ENCODE measurements at places on chromosomes 1 and 21.
A peak's percentile ranks its signal among the peaks of the same experiment; 100 is the strongest.

- DNase-seq: no peak
Measured at GRCh38 chr21:37063433-37063832, 9.4 kb downstream of the PIGP start.

GRCh38 chr1:48996311-48996710, 219.6 kb upstream of the BEND5 start:
- DNase-seq: no peak

- no peak for DNase-seq
Measured at GRCh38 chr1:4634793-4635406, 19.5 kb upstream of the AJAP1 start.

DNA sequence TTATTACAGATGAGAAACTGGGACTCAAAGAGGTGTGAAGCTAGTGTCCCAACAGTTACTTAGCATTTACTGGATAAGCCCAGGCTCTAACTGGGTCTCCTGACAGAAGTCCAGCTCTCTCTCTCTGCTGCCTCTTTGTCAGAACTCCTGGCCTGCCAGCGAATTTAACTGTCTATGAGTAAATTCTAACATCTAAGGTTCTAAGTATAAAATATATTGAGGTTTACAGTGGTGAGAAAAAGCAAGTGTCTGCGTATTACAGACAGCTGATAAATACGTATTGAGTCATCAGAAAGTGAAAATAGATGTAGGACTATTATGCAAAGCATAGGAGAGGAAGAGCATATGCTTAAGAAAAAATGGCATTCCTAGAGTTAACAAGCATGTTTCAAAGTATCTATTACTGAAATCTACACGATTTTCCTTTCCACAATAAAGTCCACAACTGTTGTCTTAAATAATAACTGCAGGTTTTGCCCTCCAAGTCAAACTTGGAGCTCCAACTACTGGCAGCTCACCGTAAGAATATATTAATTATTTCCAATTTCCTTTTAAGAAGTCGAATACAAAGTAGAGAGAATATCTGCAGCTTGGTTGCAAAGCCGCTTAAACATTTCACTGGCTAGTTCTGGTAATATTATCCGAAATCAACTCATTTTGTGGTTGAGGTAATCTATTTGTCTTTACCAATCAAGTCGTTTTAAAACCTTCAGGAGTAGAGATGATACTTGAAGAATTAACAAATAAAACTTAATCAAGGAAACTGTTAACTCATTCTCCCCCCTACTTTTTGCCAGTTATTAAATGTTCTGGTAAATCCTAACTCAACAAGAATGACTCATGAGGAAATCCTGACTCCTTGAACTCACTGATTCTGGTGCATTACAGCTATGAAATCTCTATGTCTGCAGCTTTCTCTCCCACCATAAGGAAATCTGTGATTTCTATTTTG, 1.4 kb upstream of the RGS2 start:
- no peak for DNase-seq

- DNase-seq: no peak
Measured at GRCh38 chr1:79006564-79006963, at the start of gene ADGRL4. TSS of gene ADGRL4 (minus strand) at chr1:79006730. CDS start at chr1:79006654, 76 bp downstream.

- no peak for DNase-seq
Measured at GRCh38 chr1:59592924-59593323, 221.8 kb upstream of the HOOK1 start.

DNA sequence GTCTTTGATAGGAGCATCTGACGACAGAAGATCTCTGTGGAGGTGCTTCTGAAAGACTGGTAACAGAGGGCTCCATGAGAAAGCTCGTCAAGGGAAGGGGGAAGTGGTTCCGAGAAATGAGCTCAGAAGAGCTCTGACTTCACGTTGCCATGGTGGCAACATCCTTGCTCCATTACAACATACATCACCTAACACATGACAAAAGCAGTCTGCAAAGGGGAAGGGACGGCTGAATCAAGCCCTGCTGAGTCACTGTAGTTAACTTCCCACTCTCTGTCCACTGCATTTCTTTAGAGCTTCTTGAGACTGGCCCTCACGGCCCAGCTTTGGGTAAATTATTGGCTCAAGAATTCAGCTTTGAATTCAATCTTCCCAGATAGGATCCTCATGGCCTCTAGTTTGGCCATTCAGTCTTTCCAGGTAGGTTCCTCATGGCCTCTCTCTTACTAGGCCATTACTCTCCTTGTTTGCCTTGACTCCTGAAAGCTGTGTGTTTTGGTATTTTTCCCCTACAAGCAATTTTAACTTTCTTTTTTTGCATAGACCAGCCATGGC, 88.0 kb upstream of the ZNF648 start:
- DNase-seq: peak; percentile 46

DNA sequence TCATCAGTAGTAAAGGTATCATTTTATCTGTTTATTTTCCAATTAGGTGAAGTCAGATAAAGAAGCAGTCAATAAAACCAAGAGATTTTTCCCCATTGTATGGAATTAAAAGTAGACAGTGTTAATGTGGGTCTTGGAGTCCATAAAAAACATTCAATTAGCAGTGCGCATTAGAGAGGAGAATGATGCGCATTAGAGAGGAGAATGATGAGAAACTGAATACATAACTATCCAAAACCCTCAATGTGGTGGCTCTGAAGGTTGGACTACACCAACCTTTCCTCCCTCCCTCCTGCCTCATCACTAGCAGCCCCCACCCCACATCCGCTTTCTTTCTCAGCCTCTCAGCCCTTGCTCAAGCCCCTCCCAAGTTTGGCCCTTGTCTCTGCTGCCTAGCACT, 99.5 kb downstream of the DAB1 start:
- DNase-seq: no peak

GRCh38 chr1:56509713-56510641, 69.4 kb downstream of the PLPP3 start:
- DNase-seq: no peak

- DNase-seq: no peak
Measured at GRCh38 chr21:19461481-19462205, 1058.1 kb upstream of the TMPRSS15 start.

DNA sequence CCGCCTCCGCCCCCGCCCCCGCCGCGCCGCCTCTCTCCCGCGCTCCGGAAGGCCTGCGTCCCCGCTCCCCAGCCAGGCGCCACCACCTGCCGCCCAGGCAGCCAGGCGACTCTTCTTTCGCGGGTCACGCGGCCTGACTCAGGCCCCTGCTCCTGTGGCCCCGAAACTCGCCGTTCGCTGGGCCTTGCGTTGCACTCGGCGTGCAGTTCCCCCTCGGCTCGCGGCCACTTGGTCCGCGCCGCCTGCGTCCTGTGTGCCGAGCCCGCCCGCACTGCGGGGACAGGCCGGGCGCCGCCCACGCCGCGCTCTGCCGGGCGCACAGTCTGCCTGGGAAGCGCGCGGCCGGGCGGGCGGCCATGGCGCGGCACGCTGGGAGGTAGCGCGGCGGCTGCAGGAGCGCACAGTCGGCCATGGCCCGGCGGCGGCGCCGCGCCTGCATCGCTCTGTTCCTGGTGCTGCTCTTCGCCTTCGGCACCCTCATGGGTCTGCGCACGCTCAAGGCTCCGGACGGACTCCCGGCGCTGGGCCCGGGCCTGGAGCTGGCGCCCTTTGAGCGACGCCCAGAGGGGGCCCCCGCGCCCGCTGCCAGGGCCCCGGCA, at the start of gene MANEAL:
MANEAL (plus strand) TSS at position 75 of the 599 bp plus-strand sequence; CDS start at position 411, 336 bp downstream.
- DNase-seq: no peak

DNA sequence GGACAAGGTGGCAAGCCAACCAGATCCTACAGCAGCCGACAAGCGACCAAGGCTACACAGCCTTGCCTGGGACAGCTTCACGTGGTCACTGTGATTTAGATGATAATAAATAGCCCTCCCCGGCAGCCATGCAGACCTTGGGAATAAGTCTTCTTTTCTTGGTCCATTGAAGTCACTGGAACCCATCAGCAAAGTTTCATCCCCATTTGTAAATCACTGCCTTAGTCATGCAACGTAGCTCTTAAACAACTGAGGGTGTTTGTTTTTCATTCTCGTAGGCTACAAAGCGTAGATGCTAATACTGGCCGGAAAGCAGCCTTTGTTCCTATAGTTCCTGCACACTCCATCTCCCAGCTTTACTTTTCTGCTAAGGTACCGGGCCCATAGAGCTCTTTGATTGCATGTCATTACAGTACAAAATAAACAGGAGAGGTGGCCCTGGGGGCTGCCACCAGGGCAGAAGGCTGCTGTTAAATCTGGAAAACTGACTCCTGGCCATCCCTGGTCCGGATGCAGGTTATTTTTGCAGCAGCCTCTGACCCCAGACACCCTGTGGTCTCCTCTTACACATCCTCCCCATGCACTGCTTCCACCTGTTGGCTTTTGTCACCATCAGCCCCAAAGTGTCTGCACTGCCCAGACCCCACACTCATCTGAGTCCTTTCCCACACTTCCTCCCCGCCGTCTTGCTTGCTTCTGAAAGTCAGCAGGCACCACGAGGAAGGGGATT, 105.5 kb downstream of the TOMM20 start:
- DNase-seq: peak; percentile 76

- peak; percentile 47 for DNase-seq
Measured at GRCh38 chr1:923131-923990, at the start of gene SAMD11. TSS of gene SAMD11 (plus strand) at chr1:923923. CDS start at chr1:924432, 509 bp downstream.

GRCh38 chr1:171661076-171661650, 8.7 kb upstream of the MYOC start:
- no peak for DNase-seq

GRCh38 chr1:33667386-33668282, 195.2 kb downstream of the ZSCAN20 start:
- no peak for DNase-seq

- DNase-seq: no peak
Measured at GRCh38 chr1:42551590-42551989, 88.5 kb downstream of the CCDC30 start.

GRCh38 chr1:245652116-245652515, 497.3 kb downstream of the KIF26B start:
- no peak for DNase-seq

- no peak for DNase-seq
Measured at GRCh38 chr1:21628798-21629393, 40.3 kb downstream of the RAP1GAP start.

GRCh38 chr21:42373196-42373907, 7.0 kb upstream of the TFF1 start:
- no peak for DNase-seq

DNA sequence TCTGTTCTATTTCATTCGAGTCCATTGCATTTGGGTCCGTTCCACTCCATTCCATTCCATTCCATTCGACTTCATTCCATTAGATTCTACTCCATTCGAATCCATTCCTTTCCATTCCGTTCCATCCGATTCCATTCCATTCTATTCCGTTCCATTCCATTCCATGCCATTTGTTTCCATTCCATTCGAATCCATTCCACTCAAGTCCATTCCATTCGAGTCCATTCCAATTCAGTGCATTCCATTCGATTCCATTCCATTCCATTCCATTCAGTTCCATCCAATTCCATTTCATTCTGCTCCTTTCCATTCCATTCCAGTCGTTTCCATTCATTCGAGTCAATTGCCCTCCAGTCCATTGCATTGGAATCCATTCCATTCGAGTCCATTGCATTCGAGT, 2603.7 kb upstream of the TPTE start:
- no peak for DNase-seq

GRCh38 chr1:61931587-61932279, 189.5 kb downstream of the PATJ start:
- no peak for DNase-seq

- no peak for DNase-seq
Measured at GRCh38 chr1:116457946-116458604, 85.0 kb downstream of the ATP1A1 start.

GRCh38 chr1:59180735-59181134, 116.2 kb upstream of the FGGY start:
- DNase-seq: no peak

DNA sequence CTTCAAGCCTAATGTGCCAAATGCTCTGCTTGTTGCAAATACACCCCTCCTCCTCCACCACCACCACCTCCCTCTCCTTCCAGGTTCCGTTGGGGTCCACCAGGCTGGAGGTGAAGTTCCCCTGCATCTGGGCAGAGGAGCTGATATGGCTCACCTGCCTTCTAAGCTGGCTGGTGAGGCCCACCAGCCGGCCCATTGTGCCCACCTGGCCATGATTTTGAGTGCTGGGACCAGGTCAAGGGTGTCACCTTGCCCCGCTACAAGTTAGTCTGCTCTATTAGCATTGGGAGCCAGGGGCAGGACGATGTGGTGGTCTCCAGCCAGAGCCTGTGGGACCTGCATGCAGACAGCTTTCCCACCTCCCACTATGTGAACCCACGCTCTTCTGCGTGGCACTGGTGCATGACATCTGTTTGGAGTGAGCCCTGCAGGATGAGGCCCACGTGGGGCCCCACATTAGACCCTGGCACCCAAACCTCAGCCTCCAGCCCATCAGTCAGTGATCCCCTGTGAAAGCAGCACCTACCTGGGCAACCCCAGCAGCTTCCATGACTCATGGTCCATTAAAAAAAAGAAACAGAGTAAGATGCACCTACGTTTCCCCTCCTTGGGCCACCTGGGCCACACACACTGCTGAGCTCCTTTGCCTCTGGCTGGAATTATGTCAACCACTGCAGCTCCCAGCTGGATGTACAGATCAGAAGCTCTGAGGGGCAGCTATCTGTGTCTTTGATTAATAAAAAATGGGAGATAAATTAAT, 15.6 kb upstream of the CDCP2 start:
- no peak for DNase-seq

GRCh38 chr1:228157729-228158126, 7.9 kb upstream of the IBA57 start:
- DNase-seq: no peak

GRCh38 chr1:19033926-19034680, 77.6 kb upstream of the IFFO2 start:
- no peak for DNase-seq

- DNase-seq: no peak
Measured at GRCh38 chr1:15557594-15557993, 27.3 kb downstream of the AGMAT start.

DNA sequence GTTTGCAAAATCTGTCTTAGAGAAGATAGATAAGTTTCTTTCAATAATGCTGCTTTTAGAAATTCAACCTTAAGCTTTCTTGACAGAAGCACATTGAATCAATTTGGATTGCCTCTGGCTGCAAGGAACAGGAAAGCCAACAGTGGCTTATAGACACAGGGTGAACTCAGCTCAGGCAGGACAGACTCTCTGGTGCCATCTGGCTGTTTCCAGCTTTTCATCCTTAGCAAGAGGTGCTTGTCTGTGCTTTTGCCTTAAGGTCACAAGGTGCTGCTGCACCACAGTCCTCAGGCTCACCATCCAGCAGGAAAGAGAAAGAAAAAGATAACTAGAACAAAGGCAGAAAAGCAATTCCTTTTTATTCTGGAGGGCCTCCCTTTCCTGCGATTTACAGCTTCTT, 93.7 kb upstream of the ETS2 start:
- DNase-seq: peak; percentile 72

DNA sequence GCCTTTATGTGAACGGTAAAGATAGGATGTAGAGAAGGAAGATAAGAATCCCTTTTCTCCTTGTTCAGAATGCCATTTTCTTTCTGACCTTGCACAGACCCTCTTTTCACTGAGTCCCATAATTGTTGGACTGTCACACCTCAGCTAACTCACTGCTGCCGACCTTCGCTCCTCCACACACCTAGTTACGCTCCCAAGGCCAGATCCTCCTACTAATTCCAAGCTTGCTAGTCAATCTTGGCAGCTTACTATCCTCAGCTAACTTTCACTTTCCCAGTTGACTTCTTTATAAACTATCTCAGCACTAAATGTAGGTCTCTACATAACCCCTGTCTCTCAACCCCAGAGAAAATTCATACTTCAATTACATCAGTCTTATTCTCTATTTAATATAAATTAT, 471.8 kb upstream of the PRMT6 start:
- no peak for DNase-seq

All from NT2/D1 (cell line).